Activated CD8-positive, alpha-beta memory T cell treated with anti-CD3 and anti-CD28 coated beads for 4 hours (primary cell): ENCODE measurements at places on chromosomes 13 and 19.

- DNase-seq = no peak
These were observed 905.5 kb upstream of the PCDH20 start for GRCh38 chr13:62321139-62321538.

GRCh38 chr19:43934985-43935708, at the start of gene ZNF45:
Gene ZNF45, minus strand, starts transcription at chr19:43935282. Its CDS starts 13,097 bp downstream, at chr19:43922185.
- peak; percentile 81 for DNase-seq

GRCh38 chr13:32016631-32017030, 14.9 kb upstream of the FRY start:
- no peak for DNase-seq

DNA sequence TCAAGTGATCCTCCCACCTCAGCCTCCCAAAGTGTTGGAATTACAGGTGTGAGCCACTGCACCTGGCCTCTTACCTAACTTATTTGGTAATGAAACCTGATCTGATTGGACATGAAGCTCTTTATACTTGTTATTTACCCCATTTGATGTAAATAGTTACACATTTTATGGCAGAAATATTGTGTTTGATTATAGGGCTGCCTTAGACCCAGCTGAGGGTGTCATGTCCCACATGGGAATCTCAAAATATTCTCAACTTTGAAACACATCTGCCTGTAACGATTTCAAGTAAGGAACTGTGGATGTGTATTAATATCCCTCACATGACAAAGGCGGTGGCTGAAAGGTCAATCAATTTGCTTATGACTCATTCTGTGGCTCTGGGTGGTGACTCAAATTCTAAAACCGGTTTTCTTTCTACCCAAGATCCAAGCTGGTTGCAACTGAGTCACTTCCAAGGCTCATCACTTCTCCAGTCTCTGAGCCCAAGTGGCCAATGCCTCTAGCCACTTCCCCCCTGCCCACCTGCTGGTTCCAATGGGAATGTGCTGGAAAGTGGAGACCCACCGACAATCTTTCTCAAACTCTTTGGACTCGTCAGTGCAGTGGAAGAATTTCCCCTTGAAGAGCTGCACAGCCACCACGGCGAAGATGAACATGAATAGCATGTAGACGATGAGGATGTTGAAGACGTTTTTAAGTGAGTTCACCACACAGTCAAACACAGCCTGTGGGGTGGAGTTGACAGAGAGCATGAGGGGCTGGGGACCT, 110.9 kb downstream of the IER2 start:
- peak; percentile 10 for DNase-seq

- no peak for DNase-seq
These were observed 86.5 kb downstream of the TSHZ3 start for GRCh38 chr19:31262725-31263191.

DNA sequence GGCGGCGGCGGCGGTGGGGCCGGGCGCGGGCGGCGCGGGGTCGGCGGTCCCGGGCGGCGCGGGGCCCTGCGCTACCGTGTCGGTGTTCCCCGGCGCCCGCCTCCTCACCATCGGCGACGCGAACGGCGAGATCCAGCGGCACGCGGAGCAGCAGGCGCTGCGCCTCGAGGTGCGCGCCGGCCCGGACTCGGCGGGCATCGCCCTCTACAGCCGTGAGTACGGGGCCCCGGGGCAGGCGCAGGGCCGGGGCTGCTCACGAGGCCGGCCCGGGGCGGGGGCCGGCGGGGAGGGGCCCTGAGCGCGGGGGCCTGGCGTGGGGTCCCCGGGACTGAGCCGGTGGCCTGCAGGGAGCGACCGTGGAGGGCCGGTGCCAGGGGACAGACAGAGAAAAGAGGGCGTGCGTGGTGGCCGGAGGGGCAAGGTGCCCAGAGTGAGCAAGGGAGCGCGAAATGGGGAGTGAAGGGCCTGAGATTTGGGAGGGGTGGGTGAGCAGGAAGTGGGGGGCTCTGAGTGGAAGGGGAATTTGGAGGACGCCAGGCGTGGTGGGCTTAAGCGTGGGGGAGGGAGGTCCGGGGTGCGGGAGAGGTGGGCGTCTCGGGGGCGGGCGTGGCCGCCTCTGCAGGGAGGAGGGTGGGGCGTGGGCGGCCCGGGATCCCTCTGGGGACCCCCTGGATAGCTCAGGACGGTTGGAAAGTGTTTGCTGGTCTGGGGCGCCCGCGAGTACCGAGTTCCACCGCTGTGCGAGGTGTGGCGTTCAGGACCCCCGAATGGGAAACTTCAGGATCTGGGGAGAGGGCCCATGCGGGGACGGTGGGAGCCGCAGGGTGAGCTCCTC, 575 bp downstream of the CARM1 start:
- no peak for DNase-seq

- no peak for DNase-seq
These were observed 533 bp downstream of the ZNF544 start for GRCh38 chr19:58229255-58229639.

DNA sequence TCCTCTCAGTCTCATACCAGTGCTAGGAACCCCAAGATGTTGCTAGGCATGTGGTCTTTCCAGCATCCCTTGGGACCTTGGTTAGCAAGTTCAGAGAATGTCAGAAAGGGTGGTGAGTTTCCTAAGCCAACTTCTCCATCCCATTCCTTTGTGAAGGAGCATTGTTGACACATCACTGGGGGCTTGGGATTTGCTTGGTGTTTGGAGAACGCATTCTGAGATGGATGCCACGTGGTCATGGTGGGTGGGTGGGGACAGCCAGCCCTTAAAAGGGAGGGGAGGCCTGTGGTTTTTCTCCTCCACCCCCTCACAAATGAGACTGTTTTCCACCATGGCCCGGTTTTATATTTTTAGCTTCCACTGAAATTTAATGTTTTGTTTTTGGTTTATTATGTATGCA, 83.3 kb upstream of the ZNF536 start:
- DNase-seq = no peak

DNA sequence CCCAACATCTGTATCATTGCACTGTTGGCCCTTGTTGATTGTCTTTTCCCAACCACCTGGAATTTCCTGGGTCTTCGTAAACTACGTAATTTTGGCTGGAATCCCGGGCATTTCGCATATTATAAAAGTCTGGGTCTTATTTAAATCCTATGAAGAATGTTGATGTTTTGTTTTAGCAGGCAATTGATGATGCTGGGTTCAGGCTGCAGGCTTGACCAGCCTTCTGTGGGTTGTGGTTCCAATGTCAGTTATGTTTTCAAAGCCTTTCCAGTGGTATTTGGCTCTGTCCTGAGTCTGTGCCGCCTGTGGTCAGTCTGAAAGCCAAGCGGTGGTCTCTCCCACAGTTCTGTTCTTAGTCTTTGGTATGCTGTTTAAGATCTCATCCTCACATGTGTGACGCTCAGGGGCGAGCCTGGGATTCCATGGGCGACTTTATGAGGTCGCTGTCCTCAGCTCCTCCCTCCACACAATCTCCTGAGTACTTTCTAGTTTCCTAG, 12.4 kb downstream of the SLC35E1 start:
- DNase-seq = no peak

- DNase-seq = no peak
These were observed 353.8 kb downstream of the ENOX1 start for GRCh38 chr13:43432958-43433357.

DNA sequence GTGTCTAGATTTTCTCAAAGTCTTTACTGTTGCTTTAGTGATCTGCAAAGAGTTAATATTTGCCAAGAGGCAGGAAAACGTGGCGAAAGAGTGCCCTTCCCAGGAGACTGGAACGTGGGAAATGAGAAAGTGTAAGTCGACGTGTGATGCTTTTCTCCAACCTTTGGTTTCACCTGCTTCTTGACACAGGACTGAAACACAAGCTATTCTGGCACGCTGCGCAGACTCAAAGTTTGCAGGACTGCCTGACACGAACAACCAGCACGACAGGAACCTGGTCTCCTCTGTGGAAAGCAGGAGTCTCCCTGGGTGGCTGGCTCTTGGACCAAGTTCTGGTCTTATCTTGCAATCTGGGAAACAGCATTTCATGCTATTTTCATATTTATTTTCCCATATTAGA, 28.6 kb downstream of the RFXAP start:
- DNase-seq = no peak

DNA sequence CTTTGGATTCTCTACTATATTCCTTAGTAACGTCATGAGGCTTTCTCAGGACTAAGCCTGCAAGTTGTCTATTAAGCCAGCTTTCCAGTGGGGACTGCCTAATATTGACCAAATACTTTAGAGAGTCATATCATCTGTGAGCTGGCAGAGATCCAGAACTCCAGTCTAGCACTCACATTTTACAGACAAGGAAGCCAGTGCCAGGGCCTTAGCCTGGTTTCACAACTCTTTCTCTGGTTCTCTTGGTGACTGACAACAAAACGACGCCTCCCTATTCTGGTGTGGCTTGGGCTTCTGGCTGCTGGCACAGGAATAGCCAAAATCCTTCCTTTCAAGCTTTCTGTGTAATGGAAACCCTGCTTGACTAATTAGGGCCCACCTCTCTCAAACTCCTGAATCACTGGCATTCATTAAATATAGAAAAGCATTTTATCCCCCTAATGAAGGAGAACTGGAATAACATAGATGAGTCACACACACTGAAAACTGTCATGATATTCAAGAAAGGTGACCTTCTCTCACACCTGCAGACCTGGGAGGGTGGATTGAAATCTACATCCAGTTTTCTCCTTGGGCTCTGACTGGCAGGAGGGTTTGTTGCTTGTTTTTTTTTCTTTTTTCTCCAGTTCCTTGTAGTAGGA, 75.2 kb upstream of the UBL3 start:
- DNase-seq = no peak

- no peak for DNase-seq
These were observed 5.3 kb upstream of the GPR4 start for GRCh38 chr19:45607071-45608029.

DNA sequence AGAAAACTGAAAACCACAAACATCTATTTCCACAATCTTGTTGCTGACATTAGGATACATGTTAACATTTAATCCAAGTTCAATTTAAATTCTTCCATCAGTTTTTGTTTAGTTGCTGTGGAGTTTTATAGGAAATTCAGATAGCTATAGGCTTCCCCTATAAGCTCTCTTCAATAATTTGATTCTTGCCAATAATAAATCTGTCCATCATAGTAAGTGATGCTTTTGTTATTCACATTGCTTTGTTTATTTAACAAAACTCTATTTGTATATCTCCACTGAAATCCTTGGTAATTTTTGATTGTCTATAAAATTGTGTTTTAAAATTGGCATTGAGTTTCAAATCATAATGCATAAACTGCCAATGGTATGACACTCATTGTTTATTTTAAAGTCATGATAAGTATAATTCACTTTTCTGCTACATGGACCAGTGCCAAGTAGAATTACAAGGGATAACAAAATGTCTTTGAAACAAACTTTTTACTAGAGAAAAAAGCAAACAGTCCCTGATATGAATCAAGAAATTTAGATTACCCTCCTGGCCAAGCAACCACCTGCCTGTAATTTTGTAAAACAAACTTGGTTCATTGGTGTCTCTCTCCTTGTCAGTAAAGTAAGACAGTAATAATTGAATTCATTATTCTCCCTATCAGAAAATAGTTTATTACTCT, 577.3 kb upstream of the GPC6 start:
- DNase-seq = no peak

DNA sequence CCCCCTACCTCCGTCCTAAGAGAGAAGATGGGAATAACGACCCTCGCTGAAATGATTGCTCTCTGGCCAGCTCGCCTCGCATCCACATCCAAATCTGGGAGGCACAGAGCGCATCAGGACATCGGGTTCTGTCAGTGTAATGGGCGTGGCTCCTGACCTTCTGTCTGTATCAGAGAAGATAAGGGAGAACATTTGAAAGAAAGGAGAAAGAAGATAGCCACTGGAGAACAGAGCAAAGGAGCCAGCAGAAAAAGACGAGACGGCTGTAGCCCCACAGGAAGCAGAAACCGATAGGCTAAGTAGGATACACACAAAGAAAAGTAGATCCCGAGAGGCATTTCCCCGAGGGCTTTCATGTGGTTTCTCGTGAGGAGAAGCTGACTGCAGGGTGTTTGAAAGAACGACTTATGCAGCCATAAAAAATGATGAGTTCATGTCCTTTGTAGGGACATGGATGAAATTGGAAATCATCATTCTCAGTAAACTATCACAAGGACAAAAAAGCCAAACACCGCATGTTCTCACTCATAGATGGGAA, 14.0 kb upstream of the GJB2 start:
- DNase-seq = no peak

DNA sequence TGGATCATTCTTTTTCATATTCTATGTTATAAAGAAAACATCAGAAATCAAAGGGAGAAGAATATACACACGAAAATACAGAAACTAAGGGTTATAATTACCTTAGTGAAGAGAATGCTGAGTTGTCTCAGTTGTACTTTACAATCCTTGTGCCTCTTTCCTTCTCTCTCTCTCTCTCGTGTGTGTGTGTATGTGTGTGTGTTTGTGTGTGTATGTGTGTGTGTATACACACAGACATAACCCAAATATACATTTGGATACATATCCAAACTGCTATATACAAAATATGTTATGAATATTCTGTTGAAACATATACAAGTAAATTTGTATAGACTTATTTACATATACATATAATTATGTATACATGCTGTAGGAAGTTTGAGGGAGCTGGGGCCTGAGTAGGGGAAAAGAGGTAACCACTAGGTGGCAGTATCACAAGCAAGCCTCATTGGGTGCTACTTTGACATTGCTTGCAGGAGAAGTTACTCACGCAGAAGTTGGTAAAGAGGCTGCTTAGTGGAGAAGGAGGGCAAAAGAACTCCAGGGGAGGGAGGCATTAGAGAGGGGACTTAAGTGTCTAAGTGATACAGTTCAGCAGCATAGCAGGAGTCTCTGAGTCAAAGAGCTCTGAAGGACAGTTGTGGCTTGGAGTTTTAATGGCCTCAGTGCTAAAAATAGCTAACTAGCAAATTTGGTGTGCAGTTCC, 465.1 kb upstream of the PCDH20 start:
- DNase-seq = no peak

DNA sequence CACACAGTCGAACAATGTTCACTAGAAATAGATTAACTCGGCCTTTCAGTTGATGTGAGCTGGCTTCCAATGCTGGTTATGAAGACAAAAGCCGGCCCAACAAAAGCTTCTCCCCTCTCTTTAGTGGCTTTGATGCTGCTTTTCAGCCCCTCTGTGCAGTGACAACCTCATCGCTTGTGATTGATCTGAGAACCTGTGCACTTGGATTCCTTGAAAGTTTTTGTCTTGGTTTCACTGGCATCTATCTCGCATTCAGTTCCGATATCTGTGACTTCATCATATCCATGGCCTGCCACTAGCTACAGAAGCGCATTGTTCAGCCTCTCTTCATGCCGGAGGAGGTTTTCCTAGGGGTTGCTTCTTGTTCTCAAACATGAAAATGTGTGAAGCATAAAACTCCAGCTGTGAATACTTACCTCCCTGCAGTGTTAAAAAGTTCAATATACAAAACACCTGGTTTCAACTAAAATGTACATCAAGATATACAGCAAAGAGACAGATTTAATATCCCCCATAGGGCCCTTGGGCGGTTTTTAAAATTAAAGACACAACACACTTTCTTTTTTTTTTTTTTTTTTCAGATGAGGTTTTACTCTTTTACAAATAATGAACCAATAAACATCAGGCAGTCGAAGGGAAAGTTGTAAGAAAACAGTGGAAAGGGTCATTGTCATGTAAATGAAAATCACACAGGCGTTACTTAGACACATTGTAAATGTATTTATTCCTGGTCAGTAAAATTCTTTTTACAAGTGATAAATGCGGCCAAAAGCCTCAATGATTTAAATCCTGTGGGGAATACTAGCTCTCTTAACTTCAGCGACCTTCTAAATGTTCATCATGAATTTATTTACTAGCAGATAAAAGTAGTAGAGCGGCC, 1252.8 kb downstream of the EFNB2 start:
- DNase-seq = no peak
